Uterus (tissue), 4 donors: ENCODE measurements at places on chromosomes 7 and 10. TPM values are rescaled to one million over a fixed set of nuclear protein-coding genes. Genes with fewer than 3 reads are reported as not detected.

- no peak for DNase-seq
- no peaks in the 10 kb centered on the region for H3K27me3 ChIP-seq
- H3K4me1 ChIP-seq, result no peaks in the 10 kb centered on the region
- H3K27ac ChIP-seq, result no peak overlapping the region
- no peaks in the 10 kb centered on the region for H3K36me3 ChIP-seq
- no peak overlapping the region for H3K4me3 ChIP-seq
Measured at GRCh38 chr7:90864088-90864487, 268.0 kb downstream of the CDK14 start.

DNA sequence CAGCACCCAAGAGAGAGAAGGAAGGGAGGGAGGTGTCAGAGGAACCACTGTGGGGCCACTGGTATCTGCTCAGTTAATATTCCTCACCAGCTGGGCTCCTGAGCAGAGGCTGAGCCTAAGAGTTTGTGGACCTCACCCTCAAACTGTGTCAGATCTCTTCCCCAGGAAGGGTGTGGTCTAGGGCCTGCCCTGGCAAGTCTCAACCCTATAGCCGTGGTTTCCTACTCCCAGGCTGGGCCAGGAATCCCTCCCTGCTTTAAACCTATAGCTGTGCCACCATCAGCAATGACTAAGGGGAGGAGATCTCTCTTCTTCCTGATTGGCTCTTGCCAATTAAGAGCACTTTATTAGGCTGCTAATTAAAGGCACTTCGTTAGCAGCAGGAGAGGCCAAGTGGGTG lies 29.9 kb downstream of the POLL start:
- no peaks in the 10 kb centered on the region for H3K36me3 ChIP-seq
- no peaks in the 10 kb centered on the region for H3K4me1 ChIP-seq
- no peak overlapping the region for H3K27ac ChIP-seq
- no peak for DNase-seq
- no peak overlapping the region for H3K4me3 ChIP-seq

GRCh38 chr10:115022733-115023132 lies 70.4 kb upstream of the ATRNL1 start:
- no peak for DNase-seq
- no peak overlapping the region for H3K4me3 ChIP-seq
- no peaks in the 10 kb centered on the region for H3K36me3 ChIP-seq
- no peaks in the 10 kb centered on the region for H3K27me3 ChIP-seq
- H3K27ac ChIP-seq, result no peak overlapping the region
- H3K4me1 ChIP-seq, result no peaks in the 10 kb centered on the region

DNA sequence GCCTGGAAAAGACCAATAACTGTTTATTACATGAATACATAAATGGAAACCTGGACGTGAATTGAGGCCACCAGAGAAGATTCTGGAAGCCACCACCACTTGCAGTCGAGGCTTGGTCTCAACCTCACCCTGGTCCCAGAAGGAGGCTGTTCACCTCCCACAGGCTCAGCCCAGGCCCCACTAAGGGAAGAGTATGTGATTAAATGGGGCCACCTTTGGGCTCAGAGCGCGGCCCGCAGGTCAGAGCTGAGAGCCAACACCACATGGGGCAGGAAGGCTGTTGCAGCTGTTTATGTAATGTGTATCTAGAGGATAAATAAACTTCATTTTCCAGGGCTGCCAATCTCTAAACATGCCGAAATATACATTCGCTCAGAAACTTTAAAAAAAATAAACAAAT lies 17.6 kb upstream of the FGFR2 start:
- no peak overlapping the region for H3K4me3 ChIP-seq
- DNase-seq, result no peak
- peak overlapping the region; percentile 36 for H3K27ac ChIP-seq
- H3K4me1 ChIP-seq, result no peaks in the 10 kb centered on the region
- no peaks in the 10 kb centered on the region for H3K27me3 ChIP-seq

DNA sequence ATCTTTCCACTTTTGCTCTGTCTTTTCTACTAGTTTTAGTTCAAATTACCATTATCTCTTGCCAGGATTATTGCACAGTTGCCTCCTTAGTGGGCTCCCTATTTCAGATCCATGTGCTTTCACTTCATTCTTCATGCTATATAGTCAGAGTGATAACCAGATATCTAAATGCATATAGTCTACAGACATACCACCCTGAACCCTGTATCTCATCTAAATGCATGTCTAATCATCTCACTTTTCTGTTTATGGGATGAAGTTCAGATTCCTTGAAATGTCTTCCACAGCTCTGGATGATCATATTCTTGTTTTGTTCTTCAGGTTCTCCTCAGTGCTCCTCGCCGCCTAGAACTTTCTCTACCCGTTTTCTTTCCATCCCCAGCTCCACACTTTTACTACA lies 13.8 kb downstream of the RSBN1L start:
- H3K27me3 ChIP-seq, result no peaks in the 10 kb centered on the region
- no peaks in the 10 kb centered on the region for H3K4me1 ChIP-seq
- no peak for DNase-seq
- no peaks in the 10 kb centered on the region for H3K36me3 ChIP-seq

- DNase-seq, result no peak
- no peaks in the 10 kb centered on the region for H3K4me1 ChIP-seq
- no peaks in the 10 kb centered on the region for H3K36me3 ChIP-seq
- H3K27ac ChIP-seq, result no peak overlapping the region
- no peak overlapping the region for H3K4me3 ChIP-seq
Measured at GRCh38 chr10:26015092-26015491, 81.1 kb downstream of the MYO3A start.

GRCh38 chr7:47734949-47735291 lies 153.0 kb upstream of the TNS3 start:
- no peaks in the 10 kb centered on the region for H3K27me3 ChIP-seq
- no peak for DNase-seq
- H3K36me3 ChIP-seq, result no peaks in the 10 kb centered on the region
- no peaks in the 10 kb centered on the region for H3K4me1 ChIP-seq
- no peak overlapping the region for H3K4me3 ChIP-seq

GRCh38 chr7:133839121-133839520 lies 288.0 kb upstream of the LRGUK start:
- no peak overlapping the region for H3K4me3 ChIP-seq
- no peak for DNase-seq
- no peaks in the 10 kb centered on the region for H3K27me3 ChIP-seq
- H3K36me3 ChIP-seq, result no peaks in the 10 kb centered on the region
- no peak overlapping the region for H3K27ac ChIP-seq

- H3K4me1 ChIP-seq, result peaks cover 2% of the 10 kb centered on the region
- no peaks in the 10 kb centered on the region for H3K27me3 ChIP-seq
- DNase-seq, result no peak
- H3K27ac ChIP-seq, result no peak overlapping the region
Measured at GRCh38 chr10:124593431-124593985, 131.9 kb downstream of the LHPP start.

DNA sequence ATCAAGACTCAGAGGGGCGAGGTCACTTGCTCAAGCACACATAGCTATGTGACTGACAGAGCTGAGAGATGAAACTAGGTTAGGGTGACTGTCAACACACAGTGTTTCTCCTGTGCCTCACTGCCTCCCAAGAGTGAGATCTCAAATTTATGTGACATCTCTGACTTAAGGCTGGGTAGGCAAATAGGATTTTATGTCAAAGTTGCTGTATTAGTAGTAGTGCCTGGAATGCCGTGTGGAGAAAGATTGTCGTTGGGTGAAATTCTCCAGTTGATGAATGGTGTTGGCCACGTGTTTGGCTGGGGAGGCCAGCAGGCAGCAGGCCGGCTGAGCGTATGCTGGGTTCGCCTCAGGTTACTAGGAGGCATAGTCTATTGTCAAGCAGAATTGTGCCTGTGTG lies 148.3 kb upstream of the BMPER start:
- H3K27me3 ChIP-seq, result no peaks in the 10 kb centered on the region
- no peak overlapping the region for H3K27ac ChIP-seq
- no peak for DNase-seq
- H3K4me3 ChIP-seq, result no peak overlapping the region
- no peaks in the 10 kb centered on the region for H3K4me1 ChIP-seq
- H3K36me3 ChIP-seq, result no peaks in the 10 kb centered on the region

DNA sequence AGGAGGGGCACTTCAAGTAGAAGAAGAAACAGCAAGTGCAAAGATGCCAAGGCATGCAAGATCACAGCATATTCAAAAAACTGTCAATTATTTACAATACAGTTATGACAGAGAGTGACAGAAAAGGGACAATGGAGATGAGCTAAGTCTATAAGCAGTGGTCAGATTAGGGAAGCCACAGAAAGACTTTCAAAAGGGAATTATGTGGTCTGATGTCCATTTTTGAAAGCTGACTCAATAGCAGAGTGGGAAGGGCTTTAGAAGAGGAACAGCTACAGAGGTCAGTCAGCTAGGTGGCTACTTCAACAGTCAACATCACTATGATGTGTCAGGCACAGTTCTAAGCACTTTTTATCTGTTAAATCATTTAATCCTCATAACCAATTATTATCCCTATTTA lies 45.2 kb upstream of the SPOCK2 start:
- H3K36me3 ChIP-seq, result no peaks in the 10 kb centered on the region
- no peaks in the 10 kb centered on the region for H3K27me3 ChIP-seq
- no peaks in the 10 kb centered on the region for H3K4me1 ChIP-seq
- DNase-seq, result no peak
- no peak overlapping the region for H3K27ac ChIP-seq

- no peaks in the 10 kb centered on the region for H3K4me1 ChIP-seq
- H3K27me3 ChIP-seq, result no peaks in the 10 kb centered on the region
- H3K36me3 ChIP-seq, result no peaks in the 10 kb centered on the region
- no peak overlapping the region for H3K27ac ChIP-seq
Measured at GRCh38 chr7:27123477-27124053, 7.0 kb downstream of the HOXA4 start.

DNA sequence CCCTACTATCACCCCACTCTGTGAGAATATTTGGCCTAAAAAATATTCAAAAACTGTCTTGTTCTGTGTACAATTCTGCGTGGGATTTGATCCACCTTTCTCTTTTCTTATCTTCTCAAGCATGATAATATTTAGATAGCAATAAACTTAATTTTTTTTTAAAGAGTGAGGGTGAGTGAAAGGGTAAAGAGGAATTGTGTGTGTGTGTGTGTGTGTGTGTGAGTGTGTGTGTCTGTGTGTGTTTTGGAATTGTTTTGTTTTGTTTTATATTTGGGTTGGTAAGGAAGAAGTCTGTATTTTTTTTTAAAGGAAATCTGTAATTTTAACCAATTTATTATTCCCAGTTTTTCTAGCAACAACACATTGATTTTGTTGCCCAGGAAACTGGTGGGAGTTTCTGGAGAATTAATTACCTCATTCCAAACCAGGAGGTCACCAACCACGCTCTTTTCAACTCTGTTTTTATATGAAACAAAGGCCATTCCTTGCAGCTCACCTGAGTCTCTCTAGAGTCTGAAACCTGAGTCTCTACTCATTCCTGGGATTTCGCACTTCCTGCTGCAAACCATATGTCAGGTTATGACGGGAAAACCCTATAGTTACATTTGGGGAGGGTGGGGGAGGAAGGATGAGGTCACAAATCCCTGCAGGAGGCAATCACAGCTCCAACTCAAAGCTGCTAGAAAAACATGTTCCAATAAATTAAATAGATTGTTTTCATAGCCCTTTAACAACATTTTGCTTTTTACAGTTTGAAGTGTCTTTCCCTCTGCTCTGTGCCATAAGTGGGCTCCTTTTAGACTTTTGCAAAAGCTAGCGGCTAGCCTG lies 38.1 kb upstream of the XPNPEP1 start:
- no peaks in the 10 kb centered on the region for H3K36me3 ChIP-seq
- no peaks in the 10 kb centered on the region for H3K27me3 ChIP-seq
- H3K4me1 ChIP-seq, result no peaks in the 10 kb centered on the region
- no peak overlapping the region for H3K4me3 ChIP-seq

- H3K27ac ChIP-seq, result no peak overlapping the region
- H3K4me1 ChIP-seq, result no peaks in the 10 kb centered on the region
- H3K36me3 ChIP-seq, result no peaks in the 10 kb centered on the region
Measured at GRCh38 chr7:15783987-15784693, 97.7 kb upstream of the MEOX2 start.

GRCh38 chr7:95471071-95471470 lies 14.7 kb upstream of the ASB4 start:
- DNase-seq, result no peak
- no peaks in the 10 kb centered on the region for H3K4me1 ChIP-seq
- no peaks in the 10 kb centered on the region for H3K36me3 ChIP-seq
- no peak overlapping the region for H3K4me3 ChIP-seq

DNA sequence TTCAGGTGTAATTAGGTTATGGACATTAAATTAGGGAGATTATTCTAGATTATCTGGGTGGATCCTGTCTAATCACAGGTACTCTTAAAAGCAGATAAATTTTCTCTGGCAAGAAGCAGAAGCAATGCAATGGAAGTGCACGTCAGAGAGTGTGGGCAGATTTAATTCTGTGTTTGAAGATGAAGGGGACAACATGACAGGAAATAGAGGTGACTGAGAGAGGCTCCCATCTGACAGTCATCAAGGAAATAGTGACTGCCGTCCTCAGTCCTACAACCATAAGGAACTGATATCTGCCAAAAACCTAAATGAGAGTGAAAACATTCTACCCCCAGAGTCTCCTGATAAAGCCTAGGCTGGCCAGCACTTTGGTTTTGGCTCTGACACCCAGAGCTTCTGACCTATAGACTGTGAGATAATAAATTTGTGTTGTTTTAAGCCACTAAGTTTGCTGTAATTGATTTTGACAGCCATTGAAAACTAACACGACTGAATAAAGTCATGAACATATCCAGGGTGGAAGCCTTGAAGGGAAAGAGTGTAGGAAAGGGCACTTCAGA lies 30.5 kb upstream of the DDX50 start:
- no peaks in the 10 kb centered on the region for H3K27me3 ChIP-seq
- H3K4me3 ChIP-seq, result no peak overlapping the region
- H3K36me3 ChIP-seq, result no peaks in the 10 kb centered on the region
- no peak for DNase-seq
- H3K27ac ChIP-seq, result peak overlapping the region; percentile 64

DNA sequence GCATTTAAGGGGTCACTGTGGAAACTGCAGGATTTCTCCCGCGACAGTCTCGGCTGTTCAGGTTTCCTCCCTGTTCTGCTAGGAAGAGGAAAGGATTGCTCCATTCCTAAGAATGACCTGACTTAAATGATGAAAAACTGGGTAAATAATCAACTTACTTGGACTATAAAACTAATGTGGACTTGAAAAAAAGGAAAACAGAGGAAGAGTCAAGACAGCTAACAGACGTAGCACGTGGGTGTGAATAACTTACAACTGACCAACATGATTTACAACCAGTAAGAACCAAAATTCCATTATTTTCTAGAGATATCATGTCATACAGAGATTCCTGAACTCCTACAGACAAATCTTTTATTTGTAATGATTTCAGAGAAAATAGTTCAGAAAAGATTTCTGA lies 93.8 kb downstream of the ADAM12 start:
- H3K4me1 ChIP-seq, result no peaks in the 10 kb centered on the region
- no peak overlapping the region for H3K27ac ChIP-seq
- no peak overlapping the region for H3K4me3 ChIP-seq
- no peaks in the 10 kb centered on the region for H3K27me3 ChIP-seq
- H3K36me3 ChIP-seq, result no peaks in the 10 kb centered on the region

GRCh38 chr10:15482156-15482555 lies 111.1 kb upstream of the FAM171A1 start:
- no peaks in the 10 kb centered on the region for H3K27me3 ChIP-seq
- no peak for DNase-seq
- H3K27ac ChIP-seq, result no peak overlapping the region
- H3K4me1 ChIP-seq, result no peaks in the 10 kb centered on the region

GRCh38 chr10:71719042-71719441 lies 536 bp downstream of the C10orf105 start:
- peak; percentile 47 for DNase-seq
- H3K27ac ChIP-seq, result peak overlapping the region; percentile 28
- H3K36me3 ChIP-seq, result no peaks in the 10 kb centered on the region
- peaks cover 11% of the 10 kb centered on the region for H3K4me1 ChIP-seq
- no peak overlapping the region for H3K4me3 ChIP-seq

HSPA12A gene
- 8.8 TPM for total RNA-seq

CNNM1 gene
- total RNA-seq, result 1.7 TPM

ENTPD1 gene
- total RNA-seq, result 84.8 TPM

PI4K2A gene
- total RNA-seq, result 5.6 TPM

DNAH11 gene
- 6.8 TPM for total RNA-seq

OR2A42 gene
- total RNA-seq, result not detected

PRKG1 gene
- total RNA-seq, result 32.4 TPM

VSTM4 gene
- total RNA-seq, result 46.6 TPM

NCF1 gene
- total RNA-seq, result not detected

SOSTDC1 gene
- not detected for total RNA-seq
